ENCODE measurements at places on chromosomes 3 and 15.

DNA sequence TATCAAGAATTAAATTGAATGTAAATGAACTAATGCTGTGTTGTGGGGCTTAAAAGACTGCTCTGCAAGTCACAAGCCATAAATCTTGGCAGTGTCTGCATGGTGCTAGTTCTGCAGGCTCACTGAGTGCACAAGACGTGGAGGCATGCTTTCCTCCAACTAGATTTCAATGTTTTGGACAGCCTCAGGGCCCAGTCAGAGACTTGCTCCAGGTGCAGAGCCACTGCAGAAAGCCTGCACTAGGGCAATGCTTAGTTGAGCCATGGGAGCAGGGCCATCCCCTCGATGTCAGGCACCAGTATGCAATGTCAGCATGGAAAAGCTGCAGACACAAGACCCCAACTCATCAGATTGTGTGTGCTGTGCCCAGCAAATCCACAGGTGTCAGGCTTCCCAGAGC lies 234.5 kb upstream of the CDIN1 start:
- no peak for DNase-seq

DNA sequence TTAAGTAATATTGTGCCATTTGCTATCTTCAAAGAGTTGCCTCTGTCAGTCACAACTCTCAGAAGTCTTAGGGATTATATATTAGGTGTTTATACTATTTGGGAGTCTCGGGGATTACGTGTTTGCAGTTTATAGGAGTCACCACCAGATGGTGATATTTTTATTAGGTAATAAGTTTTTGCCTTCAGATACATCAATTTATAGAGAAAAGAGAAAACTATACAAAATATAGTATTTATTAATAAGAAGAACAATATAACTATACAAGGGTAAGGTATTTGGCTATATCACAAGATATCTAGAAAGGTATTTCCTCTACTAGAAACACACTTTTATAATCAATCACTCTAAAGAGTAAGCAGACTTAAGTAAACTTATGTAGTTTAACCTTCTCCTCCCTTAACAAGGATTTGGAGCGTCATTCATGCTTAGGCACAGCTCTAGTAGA lies 10.7 kb upstream of the DHX36 start:
- no peak for DNase-seq

DNA sequence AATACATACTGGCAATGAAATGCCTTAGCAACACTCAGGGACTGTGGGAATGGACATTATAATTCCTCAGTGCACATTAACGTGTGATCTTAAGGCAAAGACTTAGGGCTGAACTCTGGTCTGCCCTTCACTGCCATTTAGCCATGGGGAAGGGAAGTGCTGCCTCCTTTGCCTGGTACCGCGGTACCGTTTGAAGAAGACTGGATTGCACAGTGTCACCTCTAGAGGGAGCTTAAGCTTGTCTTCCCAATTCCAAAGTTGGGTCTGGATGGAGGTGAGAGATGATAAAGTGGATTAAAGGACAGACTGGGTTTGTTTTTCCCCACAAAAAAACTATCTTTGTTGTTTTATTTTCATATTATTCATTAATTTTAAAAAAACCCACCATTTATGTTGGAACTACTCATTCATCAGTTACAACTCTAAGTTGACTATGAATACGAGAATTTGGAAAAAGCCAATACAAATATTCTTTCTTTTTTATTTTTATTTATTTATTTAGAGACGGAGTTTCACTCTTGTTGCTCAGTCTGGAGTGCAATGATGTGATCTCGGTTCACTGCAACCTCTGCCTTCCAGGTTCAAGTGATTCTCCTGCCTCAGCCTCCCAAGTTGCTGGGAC lies 60.0 kb upstream of the SYN2 start:
- no peak for DNase-seq

DNA sequence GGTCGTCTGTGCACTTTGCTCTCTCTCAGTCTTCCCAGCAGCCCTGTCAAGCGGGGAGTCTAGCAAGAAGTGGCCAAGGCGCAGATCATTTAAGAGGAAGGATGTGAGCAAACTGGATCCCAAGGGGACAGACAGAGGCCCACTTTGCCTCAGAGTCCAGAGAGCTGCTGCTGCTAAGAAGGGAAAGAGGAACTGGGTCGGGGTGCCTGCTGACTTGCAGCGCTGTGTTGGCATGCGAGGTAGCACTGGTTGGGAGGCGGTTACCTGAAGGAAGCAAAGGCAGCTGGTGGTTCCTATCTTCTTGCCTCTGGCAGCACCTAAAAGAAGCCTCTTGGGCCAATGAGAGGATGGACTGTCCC lies 28.1 kb downstream of the SMAD3 start:
- no peak for DNase-seq

DNA sequence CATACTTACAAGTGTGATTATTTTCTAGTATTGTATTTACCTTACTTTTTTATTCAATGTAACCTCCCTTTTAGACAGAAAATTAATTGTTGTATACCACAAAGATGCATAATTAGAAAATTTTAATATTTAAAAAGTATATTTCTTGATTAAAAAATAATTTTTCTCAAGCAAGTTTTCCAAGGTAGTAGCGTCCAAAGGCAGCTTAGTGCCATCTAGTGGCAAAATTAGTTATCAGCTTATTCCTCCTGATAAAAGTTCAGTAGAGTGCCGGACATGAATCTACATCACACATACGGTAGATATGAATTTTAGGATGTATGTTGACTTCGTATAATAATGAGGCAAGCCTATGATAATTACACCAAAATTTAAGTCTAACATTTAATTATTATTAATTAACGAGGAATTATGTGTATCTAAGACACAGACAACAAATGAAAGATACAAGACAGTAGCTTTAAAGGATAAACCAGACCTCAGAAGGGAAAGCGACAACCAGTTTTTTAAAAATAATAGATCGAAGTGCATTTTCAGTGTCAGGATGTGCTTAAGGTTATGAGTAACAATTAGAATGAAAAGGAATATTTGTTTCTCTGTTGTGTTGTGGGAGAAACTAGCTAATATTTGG lies 405.9 kb downstream of the ROBO1 start:
- no peak for DNase-seq

DNA sequence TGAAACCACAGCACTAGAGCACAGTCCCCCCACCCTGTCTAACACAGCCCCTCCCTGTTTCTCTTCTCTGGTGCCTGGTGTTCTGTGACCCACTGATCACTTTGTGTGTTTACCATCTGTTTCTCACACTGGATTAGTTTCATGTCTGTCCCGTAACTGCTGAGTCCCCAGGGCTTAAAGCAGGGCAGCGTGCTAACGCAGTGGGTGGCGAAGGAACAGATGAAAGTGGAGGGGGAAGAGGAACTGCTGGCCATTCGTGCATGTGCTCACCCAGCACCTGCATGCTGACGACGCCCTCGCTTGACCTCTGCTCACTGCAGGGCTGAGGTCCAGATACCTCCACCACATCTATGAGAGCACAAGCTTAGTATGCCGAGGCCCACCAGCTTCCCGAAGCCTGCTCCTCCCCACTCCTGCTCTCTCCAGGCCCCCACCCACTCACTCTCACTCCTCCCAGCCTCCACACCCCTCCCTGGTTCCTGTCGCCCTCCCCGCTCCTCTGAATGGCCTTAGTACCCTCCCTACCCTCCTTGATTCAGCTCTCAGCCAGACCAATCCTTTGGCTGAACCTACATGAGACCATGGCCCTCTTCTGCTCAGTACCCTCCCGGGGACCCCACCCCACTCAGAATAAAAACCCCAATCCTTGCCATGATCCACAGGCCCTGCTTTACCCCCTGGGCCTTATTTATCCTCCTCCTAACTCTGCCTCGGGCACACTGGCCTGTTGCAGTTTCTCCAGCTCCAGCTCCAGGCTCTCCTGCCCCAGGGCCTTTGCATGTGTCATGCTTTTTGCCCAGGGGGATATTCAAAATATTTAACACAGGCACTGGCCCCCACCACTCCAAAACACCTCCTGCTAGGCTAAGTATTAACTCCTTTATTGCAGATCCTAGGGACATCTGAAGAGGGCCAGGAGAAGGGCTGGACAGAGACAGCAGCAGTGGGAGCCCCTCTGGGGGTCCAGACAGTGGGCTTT lies 15.1 kb upstream of the IQSEC1 start:
- DNase-seq = no peak

DNA sequence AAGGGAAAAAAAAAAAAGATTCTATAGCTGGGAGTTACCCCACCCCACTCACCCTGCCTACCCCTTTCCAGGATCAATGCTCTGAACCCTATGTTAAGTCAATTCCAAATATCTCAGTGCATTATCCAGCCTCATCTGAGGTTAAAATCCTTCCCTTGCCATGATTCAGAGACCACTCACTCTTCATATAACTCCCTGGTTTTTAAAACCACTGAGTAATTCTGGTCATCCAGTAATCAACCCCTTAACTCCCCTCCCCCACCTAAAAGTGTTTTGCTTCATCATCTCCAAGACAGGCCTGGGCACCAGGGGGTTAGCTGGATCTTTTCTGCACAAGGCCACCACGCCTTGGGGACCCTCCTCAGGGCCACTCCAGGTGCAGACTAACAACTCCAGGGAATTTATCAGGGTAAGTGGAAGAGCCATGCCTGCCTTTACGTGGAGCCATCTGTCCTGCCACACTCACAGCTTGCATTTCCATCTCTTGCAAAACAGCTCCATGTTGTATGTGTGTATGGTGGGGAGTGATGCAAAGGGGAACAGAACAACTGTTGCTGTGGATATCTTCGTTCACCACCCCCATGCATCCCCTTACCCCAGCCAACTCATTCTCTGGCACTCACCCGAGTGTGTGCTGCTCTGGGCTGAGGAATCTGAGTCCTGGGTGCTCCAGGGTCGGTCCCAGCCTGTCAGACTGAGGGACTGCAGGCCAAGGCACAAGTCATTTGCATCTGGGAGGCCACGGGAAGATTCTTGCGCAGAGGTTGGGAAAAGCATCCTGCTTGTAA lies 30.7 kb upstream of the RPS17 start:
- DNase-seq = no peak

DNA sequence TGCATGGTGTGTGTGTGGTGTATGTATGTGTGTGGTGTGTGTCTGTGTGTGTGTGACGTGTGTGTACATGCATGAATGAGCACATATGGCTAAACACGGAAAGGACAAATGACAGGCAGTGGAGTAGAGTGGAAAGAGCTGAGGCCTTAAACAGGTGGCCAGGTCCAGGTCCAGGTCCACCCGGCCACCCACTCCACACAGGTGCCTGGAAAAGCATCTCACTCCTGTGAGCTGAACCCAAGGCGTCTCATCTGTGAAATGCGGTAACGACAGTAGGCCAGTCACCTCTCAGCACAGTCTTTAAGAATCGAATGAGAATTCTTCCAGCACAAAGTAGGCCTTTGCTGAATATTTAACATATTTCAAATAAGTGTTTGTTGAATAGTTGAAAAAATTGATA lies 58.7 kb downstream of the ATP10A start:
- DNase-seq = no peak

DNA sequence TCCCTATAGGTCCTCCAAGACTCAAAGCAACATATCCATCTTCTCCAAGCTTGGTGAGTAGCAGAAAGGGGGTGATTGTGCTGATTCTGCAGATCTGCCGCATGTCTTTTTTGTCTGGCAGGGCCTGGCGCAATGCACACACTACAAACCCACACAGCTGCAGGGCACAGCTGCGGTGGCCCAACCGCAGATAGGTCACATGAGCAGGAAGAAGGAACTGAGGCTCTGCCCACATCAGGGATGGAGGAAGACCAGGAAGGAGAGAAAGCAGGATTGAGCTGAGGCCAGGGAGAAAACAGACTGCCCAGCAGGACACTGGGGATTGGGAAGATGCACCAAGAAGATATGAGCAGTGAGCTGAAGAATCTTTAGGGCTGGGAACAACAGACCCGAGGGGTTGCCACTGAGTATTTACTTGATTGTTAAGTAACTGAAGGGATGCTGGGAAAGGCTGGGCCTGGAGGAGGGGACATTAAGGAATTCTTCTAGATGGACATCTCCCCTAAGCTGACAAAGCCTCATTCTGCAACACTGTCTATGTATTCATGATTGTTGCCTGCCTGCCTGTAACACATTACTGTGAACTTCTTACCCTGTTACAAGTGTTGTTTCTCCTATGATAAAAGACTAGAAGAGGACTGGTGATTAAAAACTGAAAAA lies 126.7 kb downstream of the MYLK start:
- no peak for DNase-seq

DNA sequence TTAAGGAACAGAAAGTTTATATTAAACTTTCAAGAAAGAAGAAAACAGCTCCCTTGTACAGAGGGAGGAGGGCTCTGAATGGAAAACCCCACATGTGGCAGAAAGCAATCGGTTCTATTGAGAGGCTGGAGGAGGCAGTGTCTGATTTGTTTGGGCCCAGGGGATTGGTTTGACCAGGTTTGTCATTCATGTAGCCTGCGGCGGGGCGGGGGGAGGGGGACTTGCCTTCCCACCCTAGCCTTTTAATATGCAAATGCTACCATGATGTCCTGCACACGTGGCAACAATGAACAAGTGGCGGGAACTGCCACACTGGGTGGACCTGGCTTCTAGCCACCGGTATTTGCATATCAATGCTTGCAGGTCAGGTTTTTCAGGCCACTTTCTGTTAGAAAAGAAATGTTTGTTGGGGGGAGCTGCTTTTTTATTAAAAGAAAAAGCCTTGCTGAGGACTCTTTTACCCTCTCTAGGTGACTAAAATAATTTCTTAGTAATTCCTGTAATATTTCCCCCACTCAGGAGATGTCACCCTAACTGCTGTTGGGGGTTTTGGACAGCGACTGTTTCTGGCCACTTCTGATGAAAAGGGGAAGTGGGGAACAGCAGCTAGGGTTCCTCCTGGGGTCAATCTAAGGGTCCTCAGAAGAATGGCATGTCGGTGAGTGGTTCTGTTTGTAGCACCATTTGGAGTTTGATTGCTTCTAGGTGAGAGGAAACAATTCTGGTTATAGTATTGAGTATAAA lies 691.2 kb downstream of the TBL1XR1 start:
- no peak for DNase-seq

- DNase-seq = no peak
Observed at GRCh38 chr15:39998511-39999077, 40.4 kb downstream of the SRP14 start.

GRCh38 chr3:143443851-143444331 lies 324.3 kb downstream of the CHST2 start:
- DNase-seq = no peak

DNA sequence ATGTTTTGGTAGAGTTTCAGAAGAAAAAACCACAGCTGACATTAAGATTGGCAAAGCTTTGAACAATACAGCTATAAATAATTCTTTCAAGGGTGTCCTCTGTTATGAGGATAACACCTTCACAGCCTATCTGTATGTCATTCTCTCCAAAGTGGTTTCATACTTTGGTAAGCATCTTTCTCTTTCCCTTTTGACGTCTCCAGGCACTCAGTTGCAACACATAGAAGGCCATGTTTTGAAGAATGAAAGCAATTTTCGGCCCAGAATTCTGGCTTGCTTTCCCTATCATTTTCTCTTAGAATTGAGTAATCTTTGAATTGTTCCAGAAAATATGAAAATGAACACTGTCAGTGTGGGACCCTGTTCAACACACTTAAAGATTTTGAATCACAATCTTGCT lies 200.0 kb upstream of the CBLB start:
- DNase-seq = no peak

DNA sequence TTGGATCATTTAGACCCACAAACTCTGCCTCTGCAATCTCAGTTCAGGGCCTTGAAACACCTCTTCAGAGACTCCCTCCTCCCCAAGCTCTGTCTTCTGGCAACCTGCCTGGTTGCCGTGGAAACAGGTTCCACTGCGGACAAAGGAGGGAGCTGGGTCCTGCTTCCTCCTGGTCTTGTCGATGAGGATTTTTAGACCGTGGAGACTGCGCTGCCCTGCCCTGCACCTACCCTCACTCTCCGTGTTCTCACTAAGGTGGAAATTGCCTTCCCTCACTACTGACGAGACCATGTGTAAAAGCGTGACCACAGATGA lies at the start of gene RTP1:
Gene RTP1 (plus strand): TSS at position 152 of the 315 bp plus-strand sequence. CDS start 30 bp downstream, at position 182.
- no peak for DNase-seq
